IMR-90 (cell line): ENCODE measurements at places on chromosomes 3 and 15. TPM values are rescaled to one million over a fixed set of nuclear protein-coding genes. Genes with fewer than 3 reads are reported as not detected.
A peak's percentile ranks its signal among the peaks of the same experiment; 100 is the strongest.

DNA sequence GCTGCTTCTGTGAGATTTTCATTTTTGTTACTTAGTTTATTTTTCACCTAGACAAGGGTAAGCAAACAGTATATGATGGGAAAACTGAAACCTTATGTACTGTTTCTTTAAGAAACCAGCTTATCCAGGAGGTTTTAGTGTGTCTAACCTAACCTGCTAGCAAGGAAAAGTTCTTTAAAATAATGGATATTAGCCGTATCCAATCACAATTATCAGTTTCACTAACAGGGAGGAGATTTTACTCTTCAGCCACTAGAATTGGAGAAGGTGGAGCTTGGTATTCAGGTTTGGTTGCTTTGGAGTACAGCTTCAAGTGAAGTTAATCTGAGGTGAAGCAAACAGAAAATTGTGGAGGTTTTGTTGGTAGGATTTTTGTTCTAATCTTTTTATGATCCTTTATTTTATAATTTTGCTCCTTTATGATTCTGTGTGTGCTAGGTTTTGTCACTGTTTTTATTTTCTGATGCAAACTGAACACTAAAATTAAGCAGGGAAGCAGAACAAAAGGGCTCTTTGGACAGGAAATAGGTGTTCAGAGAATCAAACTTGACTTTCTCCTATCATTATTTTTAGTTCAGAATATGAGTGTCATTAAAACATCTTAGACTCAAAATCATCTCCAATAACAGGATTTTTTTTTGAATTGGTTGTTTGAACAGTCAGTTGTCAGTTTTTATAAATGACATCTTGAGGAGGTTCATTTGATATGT lies 13.0 kb downstream of the ZFAND6 start:
- peak; percentile 91 for DNase-seq

The ONECUT1 gene
- not detected in 2 replicates for polyA plus RNA-seq

GRCh38 chr15:48046813-48047438 lies 73.9 kb upstream of the SLC24A5 start:
- no peak for DNase-seq

- no peak for DNase-seq
Observed at GRCh38 chr3:107907996-107908395, 182.8 kb downstream of the CD47 start.

The OR5K2 gene
- polyA plus RNA-seq, result not detected in 2 replicates

The SLC27A2 gene
- polyA plus RNA-seq, result not detected in 2 replicates

DNA sequence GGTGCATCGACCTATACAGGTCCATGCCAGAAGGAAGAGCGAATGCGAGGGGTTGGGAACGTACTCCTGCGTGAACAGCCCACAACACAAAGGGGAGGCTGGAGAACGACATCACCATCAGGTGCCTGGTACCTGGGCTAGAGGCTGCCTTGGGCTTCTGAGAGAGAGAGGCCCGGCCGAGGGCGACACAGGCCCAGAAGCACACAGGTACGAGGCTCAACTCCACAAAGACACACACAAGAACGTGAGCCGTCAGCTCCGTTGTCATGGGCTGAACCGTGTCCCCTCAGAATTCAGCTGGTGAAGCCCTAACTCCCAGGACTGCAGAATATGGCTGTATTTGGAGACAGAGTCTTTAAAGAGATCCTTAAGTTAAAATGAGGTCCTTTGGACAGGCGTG lies 134.3 kb downstream of the ATP10A start:
- no peak for DNase-seq

The CD86 gene
- polyA plus RNA-seq, result not detected in 2 replicates

DNA sequence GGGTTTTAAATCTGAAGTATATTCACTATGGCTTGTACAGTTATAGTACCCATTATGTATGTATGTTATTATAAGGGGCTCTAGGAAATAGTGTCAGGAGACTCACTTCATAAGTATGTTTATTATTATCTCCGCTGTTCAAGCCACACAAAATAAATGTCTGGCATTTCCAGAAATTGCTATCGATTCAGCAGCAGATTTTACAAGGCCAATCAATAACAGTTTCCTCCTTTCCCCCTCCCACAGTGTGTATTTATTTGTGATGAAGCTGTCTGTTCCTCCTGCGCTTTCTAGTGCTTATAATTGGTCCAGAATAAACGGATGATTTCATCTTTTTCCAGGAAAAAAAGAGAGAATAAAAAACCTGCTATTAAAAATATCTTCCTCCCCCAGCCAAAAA lies 134.2 kb upstream of the LPP start:
- no peak for DNase-seq

DNA sequence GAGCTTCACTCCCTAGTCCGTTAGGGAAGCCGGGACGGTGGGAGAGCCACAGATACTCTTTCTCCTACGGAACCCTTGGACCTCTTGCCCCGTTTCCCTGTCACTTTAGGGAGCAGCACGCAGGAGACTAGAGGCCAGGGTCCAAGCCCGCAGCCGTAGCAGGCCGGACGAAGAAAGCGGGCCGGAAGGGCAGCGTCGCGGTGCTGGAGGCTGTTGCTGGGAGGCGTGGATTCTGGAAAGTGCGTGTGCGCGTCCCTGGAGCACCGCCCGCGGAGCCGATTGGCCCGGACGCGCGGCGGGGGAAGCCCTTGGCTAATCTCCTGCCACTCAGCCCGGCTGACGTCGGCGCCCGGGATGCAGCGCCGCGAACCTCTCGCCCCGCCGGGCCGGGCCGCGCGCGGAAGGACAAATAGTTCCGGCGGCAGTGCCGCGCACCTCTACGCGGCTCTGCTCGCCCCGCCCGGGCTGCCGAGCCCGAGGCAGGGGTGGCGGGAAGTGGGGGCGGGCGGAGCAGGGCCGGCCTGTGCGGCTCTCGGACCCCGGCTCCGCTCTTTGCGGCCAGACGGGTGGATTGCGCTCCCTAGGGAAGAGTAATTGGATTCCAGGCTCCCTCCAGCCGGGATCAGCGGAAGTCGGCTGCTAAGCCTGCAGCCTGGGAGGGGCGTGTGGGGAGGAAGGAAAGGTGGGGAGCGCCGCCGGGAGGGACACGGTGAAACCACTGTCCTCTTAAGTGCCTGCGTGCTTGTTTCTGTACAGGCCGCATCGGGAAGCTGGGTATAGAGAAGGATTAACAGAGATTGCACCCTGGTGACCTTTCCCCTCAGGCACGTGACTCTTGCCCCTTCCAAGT lies 31.3 kb upstream of the TCF12 start:
- DNase-seq, result peak; percentile 95

DNA sequence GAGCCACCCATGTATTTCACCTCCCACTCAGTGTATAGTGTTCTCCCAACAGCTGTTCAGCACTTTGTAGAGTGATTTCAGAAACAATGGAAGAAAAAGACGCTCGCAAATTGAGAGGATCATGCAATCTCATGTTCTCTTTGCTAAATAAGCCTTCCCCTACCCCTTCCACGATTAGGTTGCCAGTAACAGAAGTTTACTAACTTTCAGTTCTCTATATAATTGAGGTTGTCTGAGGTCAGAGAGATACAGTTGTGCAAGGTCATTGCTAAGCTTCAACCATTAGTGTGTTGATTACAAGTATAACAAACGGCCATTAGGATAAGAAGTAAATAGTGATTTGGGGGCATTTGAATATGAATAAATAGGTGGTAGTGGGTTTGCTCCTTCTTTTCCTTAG lies 99.6 kb downstream of the TUSC7 start:
- DNase-seq, result no peak

DNA sequence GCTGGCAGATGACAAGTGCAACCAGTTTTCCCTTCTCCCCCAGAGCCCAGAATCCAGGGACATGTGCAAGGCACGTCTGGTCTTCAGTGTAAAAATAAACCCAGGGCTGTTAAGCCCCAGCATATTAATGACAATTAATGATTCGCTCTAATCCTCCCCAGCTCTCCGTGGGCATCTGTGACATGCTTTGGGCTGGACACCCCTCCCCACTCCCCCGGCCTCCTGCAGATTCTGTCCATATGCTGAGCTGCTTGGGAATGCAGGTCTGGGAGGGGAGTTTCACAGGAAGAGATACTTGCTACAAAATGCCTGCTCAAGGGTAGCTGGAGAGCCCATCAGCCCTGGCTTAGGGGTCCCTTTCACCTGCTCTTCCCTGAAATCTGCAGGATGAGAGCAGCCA lies 43.0 kb upstream of the NTRK3 start:
- no peak for DNase-seq

DNA sequence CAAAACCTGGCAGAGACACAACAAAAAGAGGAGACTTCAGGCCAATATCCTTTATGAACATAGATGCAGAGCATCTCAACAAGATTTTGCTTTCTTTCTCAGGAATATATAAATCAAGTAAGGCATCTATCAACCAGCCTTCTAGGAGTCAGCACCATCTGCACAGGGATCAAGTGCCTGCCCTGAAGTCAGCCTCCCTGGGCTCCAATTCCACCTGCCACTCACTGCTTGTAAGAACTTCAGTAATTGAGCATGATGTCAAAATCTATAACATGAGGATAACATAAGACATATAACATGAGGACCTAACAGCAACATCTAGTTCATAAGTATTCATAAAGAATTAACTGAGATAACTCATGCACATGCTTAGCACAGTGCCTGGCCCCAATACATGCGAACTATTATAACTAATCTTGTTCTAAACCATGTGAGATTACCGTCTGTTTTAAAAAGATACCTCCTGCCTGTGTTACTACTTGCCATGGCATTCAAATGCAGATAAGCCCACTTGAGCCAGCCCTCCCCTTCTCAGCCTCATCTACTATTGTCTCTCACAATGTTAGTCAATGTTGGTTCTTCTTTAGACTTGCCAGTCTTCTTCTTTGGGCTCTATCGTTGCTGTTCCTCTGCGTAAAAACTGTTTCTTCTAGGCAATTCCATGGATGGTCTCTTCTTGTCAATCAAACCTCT lies 91.6 kb downstream of the PLD1 start:
- DNase-seq, result no peak
